ENCODE measurements at places on chromosomes 2 and 18.

DNA sequence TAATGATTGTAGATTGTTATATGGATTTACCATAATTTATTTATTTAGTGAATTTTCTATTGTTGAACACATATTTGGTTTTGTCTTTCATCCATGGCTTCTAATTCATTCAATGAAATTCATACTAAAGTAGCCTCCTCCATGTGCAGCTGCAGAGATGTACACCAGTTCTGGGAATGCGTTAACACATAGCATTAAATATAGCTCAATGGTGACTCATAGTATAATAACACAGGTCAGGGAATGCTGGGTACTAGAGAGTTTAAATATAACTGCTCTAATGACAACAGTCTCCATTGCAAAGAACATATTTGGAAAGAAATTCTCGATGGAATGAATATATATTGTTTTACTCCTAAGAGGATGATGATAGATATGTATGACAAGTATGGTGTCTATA is 1190.2 kb upstream of the NRXN1 start:
- no peak for DNase-seq

DNA sequence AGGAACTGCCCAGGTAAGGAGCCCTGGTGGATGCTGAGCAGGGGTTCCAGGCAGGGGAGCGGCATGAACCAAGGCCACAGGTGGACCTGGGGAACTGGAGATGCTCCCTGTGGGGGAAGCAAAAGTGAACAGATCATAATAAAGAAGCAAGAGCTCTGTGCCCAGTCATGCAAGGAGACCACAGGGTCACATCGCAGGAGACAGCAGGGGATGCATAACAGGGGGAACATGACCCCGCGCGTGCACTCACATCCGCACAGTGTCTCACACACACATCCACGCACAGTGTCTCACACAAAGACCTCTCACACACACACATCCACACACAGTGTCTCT is 473.3 kb upstream of the HS6ST1 start:
- DNase-seq = no peak

GRCh38 chr18:48719974-48720654 is 181.3 kb downstream of the CTIF start:
- no peak for DNase-seq

DNA sequence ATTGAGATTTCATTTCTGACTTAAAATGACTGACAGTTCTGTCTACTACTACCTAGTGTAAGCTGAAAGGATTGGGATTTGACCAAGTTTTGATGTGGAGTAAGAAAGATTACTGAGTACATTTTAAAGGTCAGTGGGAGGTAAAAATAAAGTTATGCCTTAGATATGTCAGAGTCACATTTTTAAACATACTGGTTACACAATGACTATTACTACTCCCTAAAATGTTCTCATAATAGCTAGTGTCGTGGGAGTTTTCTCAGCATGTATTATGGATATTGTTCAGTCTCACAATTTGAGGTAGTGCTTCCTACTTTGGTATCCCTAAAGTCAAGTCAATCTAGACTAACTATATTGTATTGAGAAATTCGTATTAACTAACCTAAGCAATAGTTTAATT is 1092.5 kb downstream of the LRP1B start:
- no peak for DNase-seq

GRCh38 chr2:66125951-66126350 is 309.0 kb upstream of the MEIS1 start:
- DNase-seq = no peak

- no peak for DNase-seq
These were observed 220.0 kb downstream of the LOXHD1 start for GRCh38 chr18:46437061-46437460.

DNA sequence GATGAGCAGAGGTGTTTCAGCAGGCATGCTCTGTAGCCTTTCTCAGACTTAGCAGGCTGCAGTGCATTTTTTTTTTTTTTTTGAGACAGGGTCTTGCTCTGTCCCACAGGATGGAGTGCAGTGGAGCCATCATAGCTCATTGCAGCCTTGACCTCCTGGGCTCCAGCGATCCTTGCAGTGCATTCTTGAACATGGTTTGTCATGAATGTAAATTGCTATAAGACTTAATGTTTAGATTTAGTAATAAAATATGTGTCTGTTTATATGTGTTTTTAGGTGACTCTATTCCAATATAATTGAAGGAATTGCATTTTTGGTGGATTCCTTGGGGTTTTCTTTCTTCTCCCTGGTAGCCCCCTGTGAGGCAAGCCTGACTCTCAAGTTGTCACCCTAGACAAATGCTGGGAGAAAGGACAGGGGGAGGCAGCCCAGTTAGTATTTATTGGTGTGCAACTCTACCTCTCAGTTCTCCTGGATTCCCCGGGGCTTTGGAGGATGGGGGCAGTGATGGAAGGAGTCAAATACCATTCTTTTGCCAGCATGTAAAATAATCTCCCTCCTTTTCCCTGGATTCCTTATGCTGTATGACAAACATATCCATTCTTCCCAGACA is 22.7 kb downstream of the LYPD6B start:
- no peak for DNase-seq

- no peak for DNase-seq
These were observed 108.4 kb upstream of the MCFD2 start for GRCh38 chr2:47024046-47024445.

GRCh38 chr2:140502951-140503630 is 1627.7 kb downstream of the LRP1B start:
- no peak for DNase-seq

DNA sequence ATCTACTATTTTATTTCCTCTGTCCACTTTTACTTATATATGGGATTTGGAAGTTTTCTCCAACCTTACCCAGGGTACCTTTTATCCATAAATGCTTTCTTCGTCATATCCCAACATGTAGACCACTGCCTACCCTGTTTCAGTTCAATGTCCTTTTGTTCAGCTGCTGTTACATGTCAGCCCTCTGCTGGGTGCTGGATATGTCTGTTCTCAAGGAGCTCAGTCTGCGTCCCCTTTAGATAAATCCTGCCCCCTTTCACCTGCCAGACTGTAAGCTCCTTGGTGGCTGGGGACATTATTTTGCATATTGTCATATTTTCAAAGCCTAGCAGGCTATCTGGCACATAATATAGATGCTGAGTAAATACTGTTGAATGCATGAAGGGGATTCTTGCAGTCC is 53.2 kb downstream of the NEMP2 start:
- DNase-seq = no peak

- DNase-seq = no peak
These were observed 301.5 kb downstream of the PIEZO2 start for GRCh38 chr18:10847907-10848306.

DNA sequence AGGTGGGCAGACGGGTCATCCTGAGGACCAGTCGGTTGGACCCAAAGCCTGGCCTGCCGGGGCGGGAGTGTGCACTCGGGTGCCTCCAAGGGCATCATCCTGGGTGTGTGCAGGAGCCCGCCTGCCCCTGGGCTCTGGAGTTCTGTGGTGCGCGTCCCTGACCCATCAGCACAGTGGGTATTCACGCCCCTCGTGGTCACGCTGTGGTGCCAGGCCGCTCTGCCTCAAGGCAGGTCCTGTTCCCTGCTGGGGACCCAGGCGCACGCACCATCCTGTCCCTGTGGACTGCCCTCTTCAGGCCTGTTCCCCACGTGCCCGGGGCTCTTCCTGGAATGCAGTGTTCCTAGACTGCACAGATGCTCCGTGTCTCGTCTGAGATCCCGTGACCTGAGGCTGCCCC is 14.3 kb upstream of the D2HGDH start:
- no peak for DNase-seq

- no peak for DNase-seq
These were observed 8.5 kb downstream of the RFX8 start for GRCh38 chr2:101466426-101466825.

DNA sequence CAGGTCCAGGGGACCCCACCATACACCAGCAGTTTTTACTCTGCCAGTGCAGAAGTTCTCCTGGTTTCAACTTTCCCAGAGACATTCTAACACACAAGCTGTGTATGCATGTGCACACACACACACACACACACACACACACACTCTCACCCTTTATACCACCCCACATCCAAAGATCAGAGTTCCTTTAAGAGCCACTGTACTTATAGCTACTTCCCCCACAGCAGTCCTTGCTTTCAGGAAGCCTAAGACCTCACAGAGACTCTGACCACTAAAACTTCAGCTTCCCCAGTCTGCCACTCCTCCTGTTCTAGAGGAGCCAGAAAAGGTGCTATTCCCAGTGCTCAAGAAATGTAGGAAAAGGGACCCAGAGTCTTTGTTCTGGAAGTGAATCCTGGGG is 107.8 kb downstream of the ZNF521 start:
- DNase-seq = no peak

DNA sequence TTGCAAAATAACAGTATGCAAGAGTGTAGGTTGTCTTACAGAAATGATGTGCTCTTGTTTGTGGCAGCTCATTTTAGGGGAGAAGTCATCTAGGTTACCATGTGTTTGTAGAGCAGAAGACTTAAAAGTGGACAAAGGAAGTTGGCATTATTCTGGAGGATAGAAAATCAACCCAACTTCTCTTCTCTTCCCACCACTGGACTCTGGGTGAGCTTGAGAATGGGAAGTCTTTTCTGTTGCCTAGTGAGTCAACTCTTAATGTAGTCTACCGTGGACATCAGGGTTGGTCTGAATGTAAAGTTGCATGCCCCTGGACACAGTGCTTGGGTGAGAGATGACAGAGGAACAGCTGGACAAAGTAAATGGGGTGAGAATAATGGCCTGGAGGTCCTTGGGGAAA is 98.3 kb downstream of the FMNL2 start:
- DNase-seq = no peak

DNA sequence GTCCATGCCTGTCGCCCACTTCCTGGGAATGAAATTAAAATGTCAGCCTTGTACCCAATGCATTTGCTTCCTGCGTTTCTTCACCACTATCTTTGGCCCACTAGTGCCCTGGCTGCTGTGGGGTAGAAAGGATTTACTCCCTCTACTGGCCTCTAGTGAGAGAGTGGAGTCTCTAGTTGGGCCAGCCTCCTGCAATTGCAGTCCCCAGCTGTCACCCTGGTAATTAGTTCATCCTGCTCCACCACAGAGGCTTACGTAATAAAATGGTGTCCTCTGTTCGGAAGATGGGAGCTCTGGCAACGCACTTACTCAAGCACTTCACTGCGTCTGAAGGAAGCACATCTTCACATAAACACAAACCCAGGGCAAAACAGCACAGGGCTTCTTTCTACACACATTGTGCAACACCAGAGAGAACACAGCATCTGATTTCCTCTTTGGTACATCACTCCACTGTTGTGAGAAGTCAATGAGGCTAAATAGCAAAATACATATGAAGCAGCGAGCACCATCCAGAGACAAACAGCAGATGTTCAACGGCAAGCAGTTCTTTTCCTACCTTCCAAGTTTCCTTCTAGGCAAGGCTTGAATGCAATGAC is 274.6 kb downstream of the LRATD1 start:
- no peak for DNase-seq

DNA sequence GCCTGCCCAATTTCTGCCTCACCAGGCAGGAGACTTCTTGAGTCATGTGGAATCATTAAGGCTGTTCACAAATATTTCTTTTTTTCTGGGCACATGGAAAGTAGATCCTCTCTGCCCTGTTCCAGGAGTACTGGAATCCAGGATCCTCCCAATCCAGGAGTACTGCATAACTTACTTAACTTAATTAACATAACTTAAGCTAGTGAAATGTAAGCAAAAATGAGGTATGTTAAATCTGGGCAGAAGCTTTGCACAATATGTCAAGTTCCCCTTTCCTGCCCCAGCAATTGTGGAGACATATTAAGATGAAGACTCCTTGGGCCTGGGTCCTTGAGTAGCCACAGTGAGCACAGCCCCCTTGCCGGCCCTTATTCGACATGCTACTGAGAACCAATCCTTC is 3.2 kb downstream of the CD207 start:
- no peak for DNase-seq
